ENCODE measurements at places on chromosomes 6 and 20. TPM values are rescaled to one million over a fixed set of nuclear protein-coding genes. Genes with fewer than 3 reads are reported as not detected.
A peak's percentile ranks its signal among the peaks of the same experiment; 100 is the strongest.

DNA sequence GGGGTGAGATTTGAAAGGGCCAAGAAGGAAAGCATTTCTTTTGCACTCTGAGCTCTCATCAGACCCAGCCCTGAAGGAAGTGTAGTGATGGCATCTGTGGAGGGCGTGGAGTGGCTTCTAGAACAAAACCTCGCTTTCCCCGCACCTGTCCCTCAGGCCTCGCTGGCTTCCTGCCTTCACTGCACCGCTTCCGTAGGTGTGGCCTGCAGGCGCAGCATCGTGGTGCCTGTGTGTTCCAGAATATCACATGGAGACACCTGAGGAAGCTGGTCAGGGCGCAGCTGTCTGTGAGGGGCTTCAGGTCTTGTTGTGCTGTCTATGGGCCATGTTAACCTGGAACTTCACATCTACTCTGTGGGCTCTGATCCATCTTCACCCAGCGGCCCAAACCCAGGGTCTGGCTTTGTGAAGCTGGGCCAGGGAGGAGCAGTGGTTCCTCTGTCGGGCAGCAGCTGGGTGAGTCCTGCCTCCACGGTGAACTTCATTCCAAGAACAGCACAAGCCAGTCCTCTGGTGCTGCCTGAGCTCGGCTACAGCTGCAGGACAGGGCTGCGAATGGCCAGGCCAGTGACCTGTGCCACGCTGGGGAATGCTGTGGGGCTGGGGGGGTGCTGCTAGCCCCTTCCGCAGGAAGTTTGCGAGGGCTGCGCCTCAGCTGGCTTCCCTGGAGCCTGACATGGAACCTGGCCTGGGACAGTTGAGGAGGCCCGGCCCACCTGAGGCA is 40.9 kb downstream of the DSTN start:
- H3K4me1 ChIP-seq: peaks cover 37% of the 10 kb centered on the region
- no peaks in the 10 kb centered on the region for H3K27me3 ChIP-seq
- H3K27ac ChIP-seq: peak overlapping the region; percentile 66
- H3K36me3 ChIP-seq: peaks cover 11% of the 10 kb centered on the region
- DNase-seq: peak; percentile 91
- peak overlapping the region; percentile 55 for H3K4me3 ChIP-seq

DNA sequence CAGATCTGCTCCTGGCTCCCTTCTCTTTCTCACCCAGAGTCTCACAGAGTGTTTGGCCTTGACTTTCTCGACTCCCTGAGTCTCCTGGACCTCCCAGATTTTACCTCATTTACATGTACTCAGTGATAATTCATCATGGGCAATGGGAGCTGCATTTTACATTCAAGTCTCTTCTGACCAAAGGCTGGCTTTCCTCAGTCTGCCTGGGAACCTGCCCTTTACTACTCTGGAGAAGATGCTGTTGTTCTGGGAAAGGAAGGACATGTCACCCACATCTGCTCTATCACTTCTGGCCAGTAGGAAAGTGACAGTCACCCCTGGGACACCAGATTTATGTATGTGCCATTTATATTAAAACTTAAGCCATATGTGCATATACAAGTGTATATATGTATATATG is 7.4 kb downstream of the LRRN4 start:
- DNase-seq: no peak
- peaks cover 9% of the 10 kb centered on the region for H3K27me3 ChIP-seq
- no peaks in the 10 kb centered on the region for H3K36me3 ChIP-seq
- no peaks in the 10 kb centered on the region for H3K4me1 ChIP-seq
- no peak overlapping the region for H3K4me3 ChIP-seq
- H3K27ac ChIP-seq: no peak overlapping the region

- no peak for DNase-seq
- no peaks in the 10 kb centered on the region for H3K36me3 ChIP-seq
- H3K4me1 ChIP-seq: no peaks in the 10 kb centered on the region
- no peak overlapping the region for H3K27ac ChIP-seq
Measured at GRCh38 chr20:19275038-19275629, 62.7 kb downstream of the SLC24A3 start.

DNA sequence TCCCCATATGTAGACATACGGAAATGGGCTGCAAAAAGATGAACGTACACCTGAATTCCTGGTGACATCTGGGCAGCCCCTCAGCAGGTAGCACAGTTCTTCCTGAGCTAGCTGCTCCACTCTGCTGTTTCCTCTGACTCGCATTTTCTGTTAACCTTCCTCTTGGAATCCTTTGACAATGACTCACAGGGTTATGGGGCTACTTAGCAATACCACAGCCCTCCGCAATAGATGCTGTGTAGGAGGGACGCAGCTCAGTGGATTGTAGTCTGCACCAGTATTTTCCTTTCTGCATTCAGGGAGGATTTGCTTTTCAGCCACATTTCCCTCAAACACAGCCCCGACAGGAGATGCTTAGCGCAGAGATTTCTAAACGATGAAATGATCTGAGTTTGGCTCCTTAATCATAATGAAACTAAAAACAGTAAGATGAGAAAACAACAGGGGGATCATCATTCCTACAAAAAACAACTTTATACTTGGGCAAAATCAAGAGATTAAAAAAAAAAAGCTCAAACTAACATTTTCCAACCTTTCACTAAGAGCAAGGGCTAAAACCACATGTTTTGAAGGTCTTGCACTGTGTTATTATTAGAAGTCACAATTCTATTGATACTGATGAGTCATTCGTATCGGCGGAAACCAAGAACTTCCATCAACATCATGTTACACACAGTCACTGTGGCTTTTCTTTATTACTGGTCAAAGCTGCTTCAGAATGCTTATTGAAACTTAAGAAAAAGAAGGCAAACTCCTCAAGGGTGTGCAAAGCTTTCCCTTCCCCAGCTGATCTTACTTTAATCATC is 12.2 kb downstream of the BACH2 start:
- peaks cover 6% of the 10 kb centered on the region for H3K27me3 ChIP-seq
- H3K36me3 ChIP-seq: no peaks in the 10 kb centered on the region
- peak overlapping the region; percentile 89 for H3K4me3 ChIP-seq
- H3K4me1 ChIP-seq: peaks cover 30% of the 10 kb centered on the region
- H3K27ac ChIP-seq: peak overlapping the region; percentile 68

- peaks cover 29% of the 10 kb centered on the region for H3K36me3 ChIP-seq
- H3K27me3 ChIP-seq: no peaks in the 10 kb centered on the region
- no peak for DNase-seq
- H3K4me1 ChIP-seq: no peaks in the 10 kb centered on the region
Measured at GRCh38 chr6:35359744-35360348, 17.5 kb downstream of the PPARD start.

ABHD16B gene
- polyA plus RNA-seq: 0.21 TPM

IFT52 gene
- polyA plus RNA-seq: 34.1 TPM

MUC21 gene
- polyA plus RNA-seq: not detected
